ENCODE measurements at places on chromosomes 7 and 10. TPM values are rescaled to one million over a fixed set of nuclear protein-coding genes. Genes with fewer than 3 reads are reported as not detected.

The ANK3 gene
- total RNA-seq: 6.6 TPM

The FAM131B gene
- total RNA-seq: 1.5 TPM

The ADARB2 gene
- under 0.01 TPM for total RNA-seq

The IFIT1B gene
- not detected for total RNA-seq

The LGI1 gene
- not detected for total RNA-seq

The OGDHL gene
- total RNA-seq: 0.36 TPM

The ZNF425 gene
- 0.87 TPM for total RNA-seq

The PLAC9 gene
- not detected for total RNA-seq

The VPS50 gene
- total RNA-seq: 16.2 TPM

The TMEM139 gene
- 14.5 TPM for total RNA-seq

The AHR gene
- total RNA-seq: 53.6 TPM

The SH2B2 gene
- 13.6 TPM for total RNA-seq

The IDI2 gene
- total RNA-seq: not detected

DNA sequence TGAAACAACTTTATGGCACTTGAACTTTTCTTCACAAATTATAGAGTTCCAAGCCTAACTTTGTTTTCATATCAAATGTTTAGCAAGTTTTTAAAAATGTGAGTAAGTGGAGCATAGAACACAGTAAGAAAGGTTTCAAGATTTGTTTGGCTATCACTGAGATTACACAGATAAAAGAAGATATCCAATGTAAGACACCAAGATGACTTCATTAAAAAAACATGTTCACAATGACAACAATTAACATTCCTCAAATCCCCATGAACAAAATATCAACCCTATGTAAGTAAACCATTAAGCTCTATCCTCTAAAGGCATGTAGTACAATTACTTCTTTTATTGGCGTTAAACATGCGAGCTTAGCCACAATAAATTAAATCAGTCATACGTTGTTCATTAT is 129.7 kb downstream of the RELN start:
- DNase-seq: no peak

DNA sequence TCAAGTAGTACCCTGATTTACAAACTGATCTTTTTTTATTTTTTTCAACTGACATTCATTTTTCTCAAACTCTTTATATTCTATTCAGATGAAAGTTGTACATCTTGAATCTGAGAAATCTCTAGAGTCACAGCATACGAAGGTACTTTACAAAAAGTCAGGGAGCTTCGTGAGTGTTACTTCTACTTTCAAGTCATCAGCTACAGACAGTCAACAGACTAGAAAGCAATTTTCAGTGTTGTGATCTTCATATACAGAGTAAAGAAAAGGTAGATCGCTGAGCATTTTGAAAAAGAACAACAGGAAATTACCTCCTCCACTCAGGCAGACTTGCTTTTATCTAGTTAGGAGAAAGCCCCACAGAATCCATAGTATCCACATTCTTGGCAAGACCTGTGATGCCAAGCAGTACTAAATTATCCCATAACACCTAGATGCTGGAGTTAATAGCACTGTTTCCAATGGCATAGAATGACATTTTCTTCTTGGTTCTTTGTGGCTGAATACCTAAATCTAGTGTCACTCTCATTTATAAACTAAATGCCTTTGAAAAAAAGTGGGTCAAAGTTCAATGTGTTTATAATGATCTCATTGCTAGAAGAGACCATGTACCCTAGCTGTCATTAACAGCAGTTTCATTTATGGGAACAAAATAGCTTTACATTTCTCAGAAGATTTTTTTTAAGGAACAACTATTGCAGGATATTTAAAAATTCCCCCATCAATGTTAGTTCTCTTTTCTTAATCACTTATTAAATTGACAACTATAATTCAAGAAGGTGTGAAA is 12.0 kb upstream of the ZNF800 start:
- no peak for DNase-seq

GRCh38 chr10:11026773-11027172 is 9.1 kb downstream of the CELF2 start:
- no peak for DNase-seq

GRCh38 chr10:520402-520787 is 169.1 kb downstream of the DIP2C start:
- no peak for DNase-seq

GRCh38 chr10:22156750-22157149 is 61.1 kb downstream of the EBLN1 start:
- DNase-seq: no peak

GRCh38 chr7:66443946-66444345 is 184.7 kb upstream of the KCTD7 start:
- DNase-seq: no peak

GRCh38 chr10:74880041-74880440 is 53.6 kb downstream of the KAT6B start:
- no peak for DNase-seq

DNA sequence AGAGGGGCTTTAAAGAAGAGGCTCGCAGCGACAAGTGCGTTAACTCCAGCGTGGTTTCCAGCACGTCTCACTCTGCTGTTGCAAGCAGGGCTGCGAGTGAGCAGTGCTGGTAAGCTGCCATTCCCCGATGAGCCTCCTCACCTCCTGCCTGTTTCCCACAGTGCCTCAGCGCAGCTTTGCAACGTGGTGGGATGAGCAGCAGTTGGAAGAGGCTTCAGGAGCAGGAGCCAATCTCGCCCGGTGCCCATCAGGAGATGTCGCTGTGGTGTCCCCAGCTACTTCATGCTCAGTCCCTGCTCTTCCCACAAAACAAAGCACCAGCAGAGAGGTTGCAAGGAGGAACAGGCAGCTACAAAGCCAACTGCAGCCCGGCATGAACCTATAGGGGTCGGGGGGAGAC is 2.4 kb upstream of the ADARB2 start:
- DNase-seq: no peak

DNA sequence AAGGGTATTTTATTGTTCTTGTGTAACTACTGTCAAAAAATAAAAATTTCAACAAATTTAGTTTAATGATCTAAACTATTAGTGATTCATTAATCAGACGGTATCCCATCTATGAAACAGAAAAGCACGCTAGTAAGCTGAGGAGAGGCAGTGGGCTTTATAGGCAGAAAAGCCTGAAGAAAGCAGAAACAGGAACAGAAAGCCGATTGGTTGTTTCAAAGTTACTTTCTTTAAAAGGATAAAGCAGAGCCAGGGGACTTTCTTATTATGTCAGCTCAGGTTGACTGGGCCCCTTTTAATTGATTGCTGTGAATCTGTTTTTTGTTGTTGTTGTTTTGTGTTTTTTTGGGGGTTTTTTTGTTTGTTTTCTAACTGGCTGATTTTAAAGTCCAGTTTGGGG is 105.5 kb downstream of the TES start:
- no peak for DNase-seq

DNA sequence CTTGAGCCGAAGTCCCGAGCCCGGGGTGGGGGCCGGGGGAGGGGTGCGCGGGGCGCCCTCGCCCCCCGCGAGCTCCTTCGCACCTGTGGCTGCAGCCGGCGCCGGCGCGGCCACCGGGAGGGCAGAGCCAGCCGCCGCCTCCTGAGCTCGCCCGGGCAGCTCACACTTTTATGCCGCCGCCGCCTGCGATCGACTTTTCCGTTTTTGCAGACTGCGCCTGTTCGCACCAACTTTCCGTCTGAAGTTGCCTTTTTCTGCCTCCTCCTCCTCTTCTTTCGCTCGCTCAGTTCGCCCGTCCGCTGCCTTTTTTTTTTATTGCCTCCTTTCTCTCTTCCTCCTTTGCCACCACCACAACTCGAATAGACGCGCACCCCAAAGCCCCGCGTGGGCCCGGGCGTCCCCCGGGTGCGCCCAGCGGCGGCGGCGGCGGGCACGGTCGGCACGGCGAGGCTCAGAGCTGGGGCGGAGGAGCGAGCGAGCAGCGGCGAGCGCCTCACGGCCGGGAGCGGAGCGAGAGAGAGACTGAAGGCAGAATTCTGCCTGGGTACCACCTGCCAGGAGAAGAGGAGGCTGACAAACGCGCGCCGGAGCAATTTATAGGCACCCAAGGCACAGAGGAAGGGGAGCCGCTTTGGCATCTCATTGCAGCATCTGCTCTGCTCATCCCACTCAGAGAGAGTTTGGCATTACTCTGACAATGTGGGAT is at the start of gene C1QL3:
Gene C1QL3 (minus strand): TSS at position 569 of the 706 bp plus-strand sequence. CDS start 814 bp downstream, outside the sequence.
- DNase-seq: no peak

DNA sequence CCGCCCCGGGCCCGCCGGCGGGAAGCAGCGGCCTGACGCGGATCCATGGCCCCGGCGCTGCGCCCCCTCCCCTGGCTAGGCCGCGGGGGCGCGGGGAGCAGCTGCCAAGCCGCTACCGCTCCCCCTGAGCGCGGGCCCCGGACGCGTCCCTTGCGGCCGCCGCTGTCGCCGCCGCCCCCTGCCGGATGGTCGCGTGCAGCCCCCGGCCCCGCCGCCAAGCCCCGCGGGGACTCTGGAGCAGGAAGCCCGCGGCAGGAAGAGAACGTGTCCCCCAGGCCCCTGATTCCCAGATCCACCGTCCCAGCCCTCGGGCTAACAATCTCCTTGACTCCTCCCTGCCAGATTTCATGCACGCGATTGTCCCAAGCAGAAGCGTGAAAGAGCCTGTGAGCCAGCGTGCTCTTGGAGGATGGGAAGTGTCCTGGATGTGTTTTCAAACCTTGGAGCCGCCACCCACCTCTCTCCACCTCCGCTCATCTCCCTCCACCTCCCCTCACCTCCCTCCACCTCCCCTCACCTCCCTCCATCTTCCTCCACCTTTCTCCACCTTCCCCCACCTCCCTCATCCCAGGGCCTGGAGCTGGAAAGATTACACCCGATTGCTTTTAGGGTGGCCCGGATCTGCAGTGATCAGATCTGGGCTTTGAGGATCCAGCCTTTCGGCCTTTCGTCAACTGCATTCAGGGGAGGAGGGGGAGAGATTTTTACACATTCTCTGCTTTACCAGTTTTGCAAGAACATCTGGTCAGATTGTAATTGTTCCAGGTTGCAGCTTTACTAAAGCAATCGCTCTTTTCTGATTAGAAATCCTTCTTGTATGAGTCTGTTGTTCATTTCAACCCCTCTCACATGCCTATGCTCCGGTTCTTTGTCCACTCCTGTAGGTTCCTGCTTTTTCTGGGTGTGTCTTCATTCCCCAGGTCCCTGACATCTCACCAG is 570 bp upstream of the PRTFDC1 start:
- no peak for DNase-seq

GRCh38 chr10:121525251-121526134 is 72.8 kb downstream of the FGFR2 start:
- no peak for DNase-seq

- DNase-seq: no peak
Measured at GRCh38 chr7:140990193-140990962, 24.4 kb downstream of the MRPS33 start.

DNA sequence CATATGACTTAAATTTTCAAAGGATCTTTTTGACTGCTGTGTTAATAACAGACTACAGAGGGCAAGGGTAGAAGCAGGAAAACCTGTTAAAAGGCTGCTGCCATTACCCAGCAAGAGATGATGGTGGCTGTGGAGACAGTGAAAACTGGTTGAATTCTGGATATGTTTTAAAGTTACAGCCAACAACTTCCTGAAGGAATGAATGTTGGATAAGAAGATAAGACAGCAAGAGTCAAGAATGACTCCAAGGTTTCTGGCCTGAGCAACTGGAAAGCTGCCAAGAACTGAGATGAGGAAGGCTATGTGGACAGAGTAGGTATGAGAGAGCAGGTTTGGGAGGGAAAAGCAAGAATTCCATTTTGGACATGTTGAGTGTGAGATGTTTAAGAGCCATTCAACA is 19.1 kb downstream of the CNOT4 start:
- no peak for DNase-seq

- no peak for DNase-seq
Measured at GRCh38 chr10:131216681-131217230, 94.8 kb downstream of the TCERG1L start.

- DNase-seq: no peak
Measured at GRCh38 chr7:100867040-100867775, at the start of gene TRIP6. Gene TRIP6, plus strand, starts transcription at chr7:100867387. Its CDS starts 111 bp downstream, at chr7:100867498.

DNA sequence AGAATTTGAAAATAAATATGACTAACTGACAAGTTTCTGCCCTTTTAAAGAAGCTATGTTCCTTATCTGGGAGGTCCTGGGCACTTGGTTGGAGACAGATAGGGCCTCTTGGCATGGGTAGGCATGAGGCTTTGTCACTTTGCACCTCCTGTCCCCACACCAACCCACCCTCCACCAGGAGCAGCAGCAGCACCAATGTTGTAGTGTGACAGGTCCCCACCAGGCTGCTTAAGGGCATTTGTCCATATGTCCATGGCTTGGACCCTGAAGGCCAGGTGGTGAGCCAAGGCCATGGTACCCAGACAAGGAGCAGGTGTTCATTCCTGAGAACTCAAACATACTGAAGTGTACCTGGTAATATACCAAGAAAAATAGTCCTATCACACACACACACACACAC is 629.1 kb downstream of the ACTR3B start:
- DNase-seq: no peak

GRCh38 chr7:2105280-2105679 is 127.5 kb downstream of the MAD1L1 start:
- DNase-seq: no peak

GRCh38 chr10:132511121-132512051 is 26.2 kb upstream of the INPP5A start:
- no peak for DNase-seq

Measured in epithelial cell of proximal tubule (primary cell).